ENCODE measurements at places on chromosomes 6 and 20.

DNA sequence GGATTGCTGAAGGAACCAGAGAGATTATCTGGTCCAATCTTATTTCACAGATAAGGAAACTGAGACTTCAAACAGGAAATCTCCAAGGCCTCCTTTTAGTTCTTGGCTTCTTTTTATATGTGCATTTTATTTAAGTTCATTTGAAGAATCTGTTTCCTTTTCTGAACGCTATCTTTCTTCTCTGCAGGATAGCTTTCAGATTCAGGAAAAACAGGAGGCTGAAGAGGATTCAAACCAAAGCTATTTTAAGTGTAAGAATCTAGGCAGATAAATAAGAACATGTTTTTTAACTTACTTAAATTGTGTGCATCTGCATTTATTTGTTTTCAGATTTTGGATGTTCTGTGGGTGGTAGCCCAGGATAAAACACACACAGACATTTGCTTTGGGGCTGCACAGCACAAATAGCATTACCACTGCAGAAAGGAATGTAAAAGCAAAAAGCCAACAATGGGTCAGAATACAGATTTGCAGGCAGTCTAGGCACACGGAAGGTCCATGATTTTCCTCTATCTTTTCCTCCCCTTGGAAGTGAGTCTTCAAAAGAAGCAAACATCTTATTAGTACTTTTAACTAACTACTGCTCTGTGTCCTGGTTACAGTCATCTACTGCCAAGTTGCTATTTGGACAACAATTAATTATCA is 188.8 kb upstream of the TBX18 start:
- DNase-seq = no peak

DNA sequence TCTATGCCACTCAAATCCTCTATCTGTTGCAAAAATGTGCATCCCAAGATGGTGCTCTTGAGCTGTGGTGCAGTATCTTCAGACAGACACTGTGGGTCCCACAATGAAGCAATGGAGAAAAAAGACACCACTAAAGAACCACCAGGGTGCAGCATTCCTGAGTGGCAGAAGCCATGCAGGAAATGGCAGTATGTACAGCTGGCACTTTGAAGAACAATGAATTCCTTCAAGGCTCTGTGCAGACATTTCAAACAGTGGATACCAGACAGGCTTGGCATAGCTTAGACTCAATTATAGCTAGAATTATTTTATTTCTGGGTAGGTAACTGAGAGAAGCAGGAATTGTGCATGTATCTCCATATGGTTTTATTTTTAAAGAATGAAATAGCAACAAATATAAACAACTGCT is 24.0 kb upstream of the HDAC2 start:
- DNase-seq = no peak

GRCh38 chr20:59075934-59076508 is 33.4 kb upstream of the PRELID3B start:
- no peak for DNase-seq

DNA sequence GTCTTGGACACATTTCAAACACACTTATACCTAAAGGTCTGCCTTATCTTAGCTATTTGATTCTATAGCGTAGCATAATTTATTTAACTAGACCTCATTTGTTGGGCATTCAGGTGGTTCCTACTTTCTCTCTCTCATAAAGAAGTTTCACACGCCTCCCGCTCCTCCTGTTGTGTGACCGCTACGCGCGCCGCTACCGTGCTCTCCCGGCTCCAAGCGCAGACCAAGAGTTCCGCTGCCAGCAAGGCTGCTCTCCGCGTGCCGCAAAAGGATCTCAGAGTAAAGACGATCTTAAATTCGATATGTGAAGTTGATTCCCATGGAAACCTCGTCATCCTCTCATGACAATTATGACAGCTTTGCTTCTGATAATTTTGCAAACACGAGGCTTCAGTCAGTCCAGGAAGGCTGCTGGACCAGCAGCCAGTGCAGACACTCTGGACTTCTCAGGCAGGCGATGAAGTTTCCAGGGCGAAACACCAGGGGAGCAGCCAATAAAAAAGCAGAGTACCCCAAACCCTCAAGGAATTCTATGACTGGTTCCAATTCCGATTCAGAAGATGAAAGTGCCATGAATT is 20.4 kb downstream of the PRSS16 start:
- no peak for DNase-seq

- DNase-seq = no peak
These were observed 24.2 kb downstream of the RBM24 start for GRCh38 chr6:17305219-17306001.

- no peak for DNase-seq
These were observed 82.7 kb upstream of the CARMIL1 start for GRCh38 chr6:25196464-25196863.

DNA sequence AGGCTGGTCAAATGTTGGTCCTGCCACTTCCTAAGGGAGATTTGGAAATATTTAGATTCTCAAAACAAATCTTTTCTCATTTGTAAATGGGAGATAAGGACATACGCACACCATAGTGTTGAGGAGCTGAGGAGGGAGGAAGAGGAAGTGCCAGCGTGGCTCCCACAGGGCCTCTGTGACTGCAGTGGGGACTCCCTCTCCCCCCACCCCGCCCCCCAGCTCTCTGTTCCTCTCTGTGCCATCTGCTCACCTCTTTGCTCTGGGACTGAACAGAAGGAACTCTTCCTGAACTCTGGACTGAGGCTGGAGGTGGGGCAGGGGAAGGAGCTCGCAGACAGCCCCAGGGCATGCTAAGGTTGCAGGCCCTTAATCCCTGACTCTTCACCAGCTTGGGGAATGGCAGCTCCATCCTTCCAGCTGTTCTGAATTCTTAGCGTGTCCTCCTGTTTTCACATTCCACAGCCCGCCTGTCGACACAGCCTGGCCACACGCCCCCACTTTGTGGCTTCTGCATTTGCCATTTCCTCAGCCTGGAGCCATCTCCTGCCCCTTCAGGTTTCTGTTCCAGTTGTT is 11.4 kb downstream of the DDX27 start:
- DNase-seq = no peak

GRCh38 chr6:103080497-103080896 is 1687.0 kb downstream of the GRIK2 start:
- DNase-seq = no peak

DNA sequence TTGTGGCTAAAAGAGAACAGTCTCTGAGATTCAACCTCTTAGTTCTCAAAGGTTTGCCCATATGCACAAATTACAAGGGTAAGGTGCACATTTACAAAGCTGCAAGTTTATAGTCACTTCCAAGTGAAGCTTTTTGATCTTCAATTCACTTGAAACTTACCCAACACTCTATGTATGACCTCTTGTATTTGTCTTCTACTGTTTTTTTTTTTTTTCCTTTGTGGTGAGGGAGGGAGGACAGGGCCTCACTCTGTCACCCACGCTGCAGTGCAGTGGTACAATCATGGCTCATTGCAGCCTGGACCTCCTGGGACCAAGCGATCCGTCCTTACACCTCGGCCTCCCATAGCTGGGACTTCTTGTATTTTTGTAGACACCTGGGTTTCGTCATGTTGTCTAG is 4.5 kb upstream of the FOXO3 start:
- DNase-seq = no peak

- no peak for DNase-seq
These were observed 895.9 kb downstream of the EYS start for GRCh38 chr6:64811119-64811518.

GRCh38 chr6:16854986-16855385 is 93.7 kb upstream of the ATXN1 start:
- DNase-seq = no peak

GRCh38 chr6:170522565-170523183 is 30.4 kb downstream of the PSMB1 start:
- DNase-seq = no peak

GRCh38 chr6:13689511-13690256 is 22.0 kb downstream of the RANBP9 start:
- DNase-seq = no peak

GRCh38 chr6:96545882-96546281 is 17.0 kb upstream of the FHL5 start:
- no peak for DNase-seq

- no peak for DNase-seq
These were observed 65.0 kb upstream of the SIRPG start for GRCh38 chr20:1722513-1723050.

GRCh38 chr6:150313781-150314180 is 55.0 kb upstream of the IYD start:
- no peak for DNase-seq

GRCh38 chr6:129281168-129281796 is 398.3 kb downstream of the LAMA2 start:
- no peak for DNase-seq

GRCh38 chr6:134523903-134524650 is 206.2 kb upstream of the SGK1 start:
- DNase-seq = no peak

GRCh38 chr6:134676307-134677281 is 273.3 kb downstream of the ALDH8A1 start:
- no peak for DNase-seq

- no peak for DNase-seq
These were observed 65.3 kb upstream of the MYLIP start for GRCh38 chr6:16063580-16063979.

DNA sequence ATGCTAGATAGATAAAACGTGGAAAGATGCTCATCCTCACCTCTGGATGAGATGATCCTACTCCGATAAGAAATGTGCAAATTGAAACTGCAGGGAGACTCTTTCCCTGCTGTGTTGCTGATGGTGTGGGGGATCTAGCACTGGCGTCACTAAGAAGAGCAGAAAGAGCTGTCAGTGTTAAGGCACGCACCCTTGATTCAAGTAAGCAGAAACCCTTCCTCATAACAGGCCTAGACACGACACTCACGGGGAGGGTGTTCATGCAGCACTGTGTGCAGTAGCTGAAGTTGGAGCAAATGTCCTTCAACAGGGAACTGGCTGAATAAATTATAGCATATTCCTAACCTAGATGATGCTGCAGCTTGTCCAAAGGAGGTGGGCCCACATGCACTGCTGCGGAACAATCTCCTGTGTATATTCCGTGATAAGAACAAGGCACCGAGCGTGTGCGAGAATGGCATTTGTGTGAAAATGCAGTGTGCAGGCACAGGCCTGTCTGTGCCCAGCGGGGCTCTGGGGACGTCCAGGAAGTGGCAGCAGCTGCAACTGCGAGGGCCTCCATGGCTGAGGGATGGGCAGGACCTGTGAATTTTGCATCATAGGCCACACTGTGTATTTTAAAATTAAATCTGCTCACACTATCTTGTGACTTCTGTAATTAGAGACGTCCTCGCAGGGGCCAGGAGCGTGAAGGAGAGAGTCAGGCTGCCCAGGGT is 64.0 kb downstream of the TCP11 start:
- no peak for DNase-seq

DNA sequence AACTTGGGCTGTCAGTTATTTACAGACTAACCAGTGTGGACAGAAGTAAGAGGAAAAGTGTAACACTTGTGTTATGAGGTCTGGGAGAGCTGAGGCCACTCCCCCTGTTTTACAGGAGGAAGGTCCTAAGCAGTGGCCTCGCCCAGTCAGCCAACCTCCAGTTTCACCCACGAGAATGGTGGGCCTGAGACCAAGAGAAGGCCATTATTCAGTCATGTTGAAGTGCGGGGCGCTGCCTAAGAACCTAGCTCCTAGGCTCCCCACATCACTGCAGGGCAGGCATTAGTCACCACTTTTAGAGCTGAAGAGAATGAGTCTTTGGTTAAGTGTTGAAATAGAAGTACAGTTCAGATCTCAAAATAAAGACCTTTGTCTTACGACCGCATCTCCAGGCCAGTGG is 27.9 kb downstream of the CDYL start:
- no peak for DNase-seq

DNA sequence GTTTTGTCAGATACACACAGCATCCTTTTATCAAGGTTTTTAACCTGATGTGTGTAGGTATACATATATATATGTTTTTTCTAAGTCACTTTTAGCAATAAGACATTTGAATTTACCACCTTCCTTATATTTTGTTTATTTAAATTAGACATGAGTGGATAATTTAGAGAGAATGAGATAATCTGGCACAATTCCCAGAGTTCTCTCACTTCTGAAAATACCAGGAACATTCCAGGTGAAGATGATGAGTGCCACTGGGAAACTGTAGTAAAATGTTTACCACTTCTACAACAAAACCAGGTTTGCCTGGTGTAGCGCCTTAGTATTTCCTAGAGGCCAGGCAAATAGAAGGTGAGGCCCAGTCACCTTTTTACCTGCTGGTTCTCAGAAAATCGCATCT is 189.5 kb downstream of the TMEM242 start:
- DNase-seq = no peak

DNA sequence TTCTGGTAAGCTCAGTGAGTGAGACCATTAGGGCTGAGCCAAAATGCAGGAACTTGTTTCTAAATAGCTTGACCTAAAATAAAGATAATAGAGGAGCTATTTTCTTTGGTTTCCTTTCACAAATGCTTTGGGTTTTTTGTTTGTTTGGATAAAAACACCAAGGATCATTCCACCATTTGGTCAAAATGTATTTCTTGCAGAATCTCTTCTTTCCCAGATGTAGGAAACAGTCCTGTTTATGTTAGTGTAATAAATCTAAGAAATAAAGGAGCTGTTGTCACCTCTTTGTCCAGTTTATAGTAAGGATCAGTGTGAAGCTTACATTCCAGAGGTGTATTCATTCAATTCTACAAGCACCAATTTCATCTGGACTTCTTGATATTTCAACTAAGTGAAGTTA is 297.8 kb downstream of the GJA1 start:
- DNase-seq = no peak

- DNase-seq = no peak
These were observed 10.6 kb downstream of the KCNG1 start for GRCh38 chr20:51012357-51012756.

- DNase-seq = no peak
These were observed 42.9 kb downstream of the PKIB start for GRCh38 chr6:122653094-122653493.

GRCh38 chr6:139983555-139984276 is 609.3 kb upstream of the CITED2 start:
- DNase-seq = no peak

GRCh38 chr20:63873477-63873971 is 8.5 kb downstream of the TPD52L2 start:
- no peak for DNase-seq

DNA sequence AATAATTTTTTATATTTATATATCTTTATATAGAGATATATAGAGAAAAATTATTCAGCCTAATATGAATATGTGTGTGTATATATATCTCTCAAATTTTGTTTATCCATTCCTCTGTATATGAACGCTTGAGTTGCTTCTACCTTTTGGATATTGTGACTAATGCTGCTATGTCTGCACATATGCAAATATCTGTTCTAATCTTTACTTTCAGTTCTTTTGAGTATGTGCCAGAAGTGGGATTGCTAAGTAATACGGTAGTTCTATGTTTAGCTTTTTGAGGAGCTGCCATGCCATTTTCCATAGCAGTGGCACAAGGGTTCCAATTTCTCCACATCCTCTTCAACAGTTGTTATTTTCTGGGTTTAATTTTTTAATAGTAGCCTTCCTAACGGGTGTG is 72.8 kb upstream of the CEP85L start:
- no peak for DNase-seq
